ENCODE measurements at places on chromosomes 3 and 15.

- DNase-seq, result no peak
These were observed 353.3 kb downstream of the LPP start for GRCh38 chr3:188507244-188507720.

DNA sequence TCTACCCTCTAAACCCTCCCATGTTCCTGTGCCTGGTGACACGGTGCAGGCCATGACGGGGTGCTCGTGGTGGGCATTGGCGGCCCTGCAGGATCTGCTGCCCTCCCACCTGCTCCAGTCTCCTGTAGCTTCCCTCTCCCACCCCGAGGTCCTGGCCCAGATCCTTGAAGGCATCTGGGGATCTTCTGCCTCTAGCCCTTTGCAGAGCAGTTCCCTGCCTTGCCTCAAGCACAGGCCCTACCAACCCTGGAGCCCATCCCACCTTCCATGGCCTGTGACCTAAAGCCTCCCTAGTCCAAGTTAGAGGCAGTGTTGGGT, 27.5 kb upstream of the SEC13 start:
- DNase-seq, result no peak

DNA sequence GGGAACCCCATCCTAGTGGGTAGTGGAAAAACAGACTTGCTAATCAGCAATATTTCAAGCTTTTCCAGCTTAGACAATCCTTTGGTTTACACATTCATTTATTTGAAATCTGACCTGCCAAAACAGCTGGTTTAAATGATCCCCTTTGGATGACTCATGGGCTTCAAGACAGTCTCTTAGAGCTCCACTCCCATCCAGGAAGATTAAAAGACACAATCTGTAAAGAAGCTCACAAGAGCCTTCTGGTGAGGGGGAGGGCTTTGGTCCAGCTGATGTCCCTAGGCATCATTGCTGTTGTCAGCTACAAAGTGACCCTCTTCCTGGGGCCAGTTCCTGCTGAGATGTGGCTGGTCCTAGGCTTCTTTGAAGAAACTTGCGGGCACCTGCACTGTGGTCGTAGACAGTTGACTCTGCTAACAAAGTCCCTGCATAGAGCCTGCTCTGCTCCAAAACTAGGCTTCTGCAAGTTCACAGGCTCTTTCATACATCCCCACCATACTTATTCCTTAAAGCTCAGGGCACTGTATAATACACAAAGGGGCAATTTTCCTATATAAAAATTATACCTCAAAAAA, 73.7 kb downstream of the IGSF11 start:
- no peak for DNase-seq

DNA sequence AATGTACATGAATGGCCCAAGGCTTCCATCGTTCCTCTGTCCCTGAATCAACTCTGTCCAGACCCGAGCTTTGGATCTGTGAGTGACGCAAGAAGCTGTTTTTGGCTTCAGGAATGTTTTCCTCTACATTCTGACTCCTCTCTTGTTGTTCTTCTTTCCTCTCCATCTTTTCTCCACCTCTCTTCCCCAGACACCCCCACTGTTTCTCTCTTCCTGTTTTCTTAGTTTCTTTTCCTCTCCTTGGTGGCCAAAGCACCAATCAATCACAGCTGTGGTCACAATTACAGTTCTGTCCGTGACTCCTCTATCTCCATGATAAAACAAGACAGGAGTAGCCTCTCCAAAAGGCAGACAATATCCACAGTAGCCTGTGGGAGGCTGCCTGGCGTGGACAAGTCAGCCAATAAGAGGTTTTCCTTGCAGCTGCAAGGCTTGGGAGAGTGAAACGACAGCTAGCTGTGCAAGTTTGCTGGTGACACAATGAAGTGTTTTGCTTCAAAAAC, 4.9 kb upstream of the TMEM212 start:
- no peak for DNase-seq

DNA sequence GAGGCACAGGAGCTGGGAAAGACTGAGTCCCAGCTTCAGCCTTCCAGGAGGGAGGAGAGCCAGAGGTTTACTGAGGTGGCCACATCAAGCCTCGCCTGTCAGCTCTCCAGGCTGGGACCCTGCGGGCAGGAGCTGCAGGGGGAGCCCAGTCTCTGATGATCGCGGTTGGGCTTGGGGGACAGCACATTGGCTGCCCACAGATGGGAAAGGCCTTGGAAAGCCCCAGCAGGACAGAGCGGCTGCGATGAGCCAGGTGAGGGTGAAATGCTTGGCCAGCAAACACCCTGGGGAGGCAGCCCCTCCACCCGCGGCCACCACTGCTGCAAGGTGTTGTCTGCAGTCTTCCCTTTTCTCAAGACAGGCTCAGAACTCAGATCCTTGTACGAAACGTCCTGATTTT, 31.2 kb downstream of the SEC61A1 start:
- no peak for DNase-seq

DNA sequence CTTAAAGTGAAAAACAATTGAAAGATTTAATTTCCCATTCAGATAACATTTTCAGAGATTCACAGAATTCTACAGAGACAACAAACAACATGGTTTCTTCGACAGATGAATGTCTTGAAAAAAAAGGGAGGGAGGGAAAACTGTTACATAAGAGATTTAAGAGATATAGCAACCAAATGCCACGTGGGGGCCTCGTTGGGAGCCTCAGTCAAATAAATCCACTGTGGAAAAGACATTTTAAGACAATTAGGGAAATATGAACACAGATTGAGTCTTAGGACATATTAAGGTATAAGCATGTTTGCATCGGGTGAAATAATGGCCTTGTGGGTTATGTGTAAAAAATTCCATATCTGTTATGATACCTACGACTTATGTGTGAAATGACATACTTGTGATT, 5.0 kb upstream of the PRRT3 start:
- DNase-seq, result no peak

DNA sequence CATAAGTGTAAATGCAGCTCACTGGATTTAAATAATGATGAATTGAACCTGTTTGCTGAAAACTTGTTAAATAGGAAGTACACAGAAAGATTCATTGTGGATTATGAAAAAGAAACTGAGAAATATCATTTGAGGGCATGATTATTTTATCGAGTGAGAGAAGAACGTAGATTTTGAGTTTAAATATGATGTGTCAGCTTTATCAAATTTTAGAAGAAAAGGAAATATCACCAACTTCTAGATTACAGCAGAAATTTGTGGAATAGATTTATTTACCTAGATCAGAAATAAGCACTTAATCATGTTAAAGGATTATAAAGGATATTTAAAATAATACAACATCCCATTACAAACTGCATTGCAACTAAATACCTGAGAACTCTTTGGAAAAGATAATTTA, 315.5 kb downstream of the ZPLD1 start:
- no peak for DNase-seq

DNA sequence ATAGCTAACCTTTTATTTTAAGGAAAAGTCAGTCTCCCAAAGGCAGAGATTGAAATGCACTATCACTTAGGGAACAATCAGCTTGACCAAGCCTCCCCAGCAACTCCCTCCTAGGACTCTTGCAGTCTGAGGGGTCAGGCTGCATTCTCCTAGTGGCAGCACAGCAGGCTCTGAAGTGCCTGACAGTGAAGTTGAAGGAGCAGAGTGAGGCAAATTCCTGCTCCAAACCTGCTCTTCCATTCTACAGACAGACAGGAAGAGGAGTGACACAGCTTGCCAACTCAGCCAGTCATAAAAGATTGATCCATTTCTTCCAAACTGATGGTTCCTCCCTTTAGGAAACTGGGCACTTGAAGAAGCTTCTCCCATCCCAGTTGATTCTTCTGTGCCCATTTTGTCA, 43.9 kb upstream of the SMAD3 start:
- DNase-seq, result no peak

DNA sequence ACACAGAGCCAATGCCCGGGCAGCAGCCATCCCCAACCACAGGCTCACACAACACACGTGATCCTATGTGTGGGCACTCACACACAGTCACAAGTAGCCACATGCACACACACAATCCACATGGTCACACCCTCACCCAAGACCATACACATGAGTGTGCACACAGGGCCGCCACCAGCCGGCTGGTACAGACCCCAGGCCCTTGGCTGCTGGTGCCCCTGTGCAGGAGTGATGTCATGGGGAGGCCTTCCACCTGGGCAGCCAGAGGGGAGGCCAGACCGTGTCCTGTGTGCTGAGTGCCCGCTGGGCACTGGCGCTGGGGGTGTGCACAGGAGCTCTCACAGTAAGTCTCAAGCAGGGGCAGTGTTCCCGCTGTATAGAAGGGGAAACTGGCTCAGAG, 36.9 kb downstream of the DNAJB8 start:
- no peak for DNase-seq

- DNase-seq, result no peak
These were observed 77.8 kb downstream of the SLC25A26 start for GRCh38 chr3:66298591-66298990.

GRCh38 chr3:100317912-100318311, 16.6 kb upstream of the NIT2 start:
- DNase-seq, result no peak

DNA sequence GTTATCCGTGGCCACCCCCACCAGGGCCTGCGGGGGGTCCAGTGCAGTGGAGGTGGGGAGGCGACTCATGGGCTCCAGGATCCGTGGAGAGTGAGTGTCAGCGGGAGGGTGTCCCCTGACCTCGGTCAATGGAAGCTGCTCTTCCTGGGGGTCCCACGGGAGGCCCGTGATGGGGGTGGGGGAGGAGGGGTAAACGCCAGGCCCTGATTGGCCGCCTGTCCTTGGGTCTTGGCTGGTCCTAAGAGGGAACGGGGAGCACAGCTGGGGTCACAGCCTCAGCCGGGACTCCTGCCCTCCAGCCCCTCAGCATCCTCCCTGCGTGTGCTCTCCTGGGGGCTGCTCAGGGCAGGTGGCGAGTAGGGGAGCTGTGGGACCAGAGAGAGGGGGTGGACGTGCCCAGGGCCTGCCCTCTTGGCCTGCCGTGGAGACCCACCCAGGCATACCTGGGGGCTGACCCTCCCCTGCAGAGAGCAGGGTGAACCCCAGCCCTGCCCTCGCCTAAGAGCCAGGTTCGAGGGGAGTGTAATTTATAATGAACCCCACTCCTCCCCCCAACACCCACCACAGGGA, 184.6 kb downstream of the GOLGA6L6 start:
- no peak for DNase-seq

DNA sequence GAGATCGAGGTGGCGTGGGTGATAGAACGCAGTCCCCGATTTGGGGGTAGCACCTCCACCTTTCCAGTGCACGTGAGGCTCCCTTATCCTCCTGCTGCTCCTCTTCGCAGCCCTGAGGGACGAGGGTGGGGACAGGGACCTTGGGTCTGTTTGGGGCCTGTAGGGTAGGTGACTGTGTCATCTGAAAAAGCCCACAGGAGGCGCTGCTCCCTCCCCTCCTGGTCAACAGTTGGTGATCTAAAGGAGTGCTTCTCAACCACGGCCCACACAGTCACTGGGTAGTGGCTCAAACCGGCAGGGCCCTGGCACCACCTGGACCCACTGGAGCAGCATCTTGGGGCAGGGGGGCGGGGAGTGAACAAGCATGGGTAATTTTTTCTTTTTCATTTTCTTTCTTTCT, 7.1 kb downstream of the LRRK1 start:
- DNase-seq, result no peak

- DNase-seq, result no peak
These were observed 68.5 kb downstream of the ABTB1 start for GRCh38 chr3:127741246-127741645.

- no peak for DNase-seq
These were observed 953.1 kb downstream of the FHIT start for GRCh38 chr3:60298141-60298540.

GRCh38 chr3:43814461-43814860, 123.7 kb downstream of the ABHD5 start:
- DNase-seq, result no peak

DNA sequence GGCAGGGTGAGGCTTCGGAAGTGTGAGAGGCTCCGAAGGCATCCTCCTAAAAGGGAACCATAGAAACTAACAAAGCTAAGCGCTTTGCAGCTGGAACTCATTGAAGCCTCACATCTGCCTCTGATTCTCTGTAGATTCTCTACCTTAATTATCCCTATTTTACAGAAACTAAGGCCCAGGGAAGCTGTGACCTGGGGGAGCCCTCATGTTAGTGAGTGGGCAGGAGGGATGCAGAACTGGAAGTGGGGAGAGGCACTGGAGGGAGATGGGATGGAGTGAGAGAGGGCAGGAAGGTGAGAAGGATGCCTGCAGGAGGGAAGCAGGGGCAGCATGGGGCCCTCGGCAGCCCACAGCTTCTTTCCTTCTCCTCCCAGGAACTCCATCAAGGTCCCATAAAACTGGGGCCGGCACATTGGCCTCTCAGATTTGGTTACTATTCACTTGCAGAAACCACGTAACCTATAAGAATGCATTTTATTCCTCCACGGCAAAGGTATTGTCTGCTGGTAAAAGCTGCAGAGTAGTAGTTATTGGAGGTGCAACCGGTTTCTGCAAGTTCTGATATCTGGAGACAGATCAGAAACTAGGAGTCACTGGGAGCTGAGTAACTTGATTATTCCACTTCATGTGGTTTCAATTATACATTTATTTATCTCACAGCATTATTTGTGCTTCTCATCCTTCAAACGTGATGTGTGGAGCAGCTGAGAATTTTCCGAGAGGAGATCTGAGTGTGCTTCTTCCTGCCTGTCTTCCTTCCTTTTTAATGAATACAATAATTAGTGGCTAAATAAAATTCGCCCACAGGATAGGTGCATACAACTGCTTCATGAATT, 24.0 kb upstream of the CHCHD6 start:
- no peak for DNase-seq

DNA sequence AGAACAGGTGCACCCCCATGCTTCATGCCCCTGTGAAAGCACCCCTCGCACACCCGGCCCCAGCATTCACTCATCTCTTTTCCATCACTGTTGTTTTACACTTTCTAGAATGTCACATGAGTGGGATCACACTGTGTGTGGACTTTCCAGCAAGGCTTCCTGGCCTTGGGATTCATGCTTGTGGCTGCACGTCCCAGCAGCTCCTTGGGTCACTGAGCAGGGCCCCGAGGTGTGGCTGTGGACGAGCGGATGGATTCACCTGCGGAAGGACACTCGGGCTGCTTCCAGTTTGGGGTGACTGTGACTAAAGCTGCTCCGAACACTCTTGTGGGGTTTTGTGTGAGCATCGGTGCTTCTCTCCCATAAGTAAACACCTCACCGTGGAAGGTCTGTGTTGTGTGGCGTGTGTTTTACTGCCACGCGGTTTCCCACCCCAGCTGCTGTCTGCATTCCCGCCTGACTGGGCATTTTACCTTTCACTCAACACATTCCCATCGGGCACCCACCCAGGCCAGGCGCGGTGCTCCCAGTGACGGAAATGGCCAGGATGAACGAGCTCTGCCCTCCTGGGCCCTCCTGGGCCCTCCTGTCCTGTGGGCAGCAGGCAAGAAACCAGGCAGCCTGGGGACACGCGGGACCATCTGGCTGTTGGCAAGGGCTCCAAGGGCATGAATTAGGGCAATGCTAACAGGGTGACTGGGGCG, 41.4 kb downstream of the DNAJB8 start:
- no peak for DNase-seq

- peak; percentile 46 for DNase-seq
These were observed 866 bp downstream of the TNIK start for GRCh38 chr3:171459137-171459941.

All from stimulated activated CD4-positive, alpha-beta T cell treated with anti-CD3 and anti-CD28 coated beads, Interleukin-4, amount 100 ng/mL, for 4 hours (primary cell).